Liver (tissue), 10 donors: ENCODE measurements at places on chromosomes 11 and 22. TPM values are rescaled to one million over a fixed set of nuclear protein-coding genes. Genes with fewer than 3 reads are reported as not detected.

GRCh38 chr11:64916040-64916774 is 802 bp downstream of the ATG2A start:
- DNase-seq, result peak; percentile 53
- peaks cover 22% of the 10 kb centered on the region for H3K4me1 ChIP-seq
- peak overlapping the region; percentile 96 for H3K4me3 ChIP-seq
- no peaks in the 10 kb centered on the region for H3K27me3 ChIP-seq
- peaks cover 29% of the 10 kb centered on the region for H3K36me3 ChIP-seq

- H3K27ac ChIP-seq, result no peak overlapping the region
- DNase-seq, result no peak
Observed at GRCh38 chr11:404551-405264, 10.1 kb downstream of the SIGIRR start.

SCGB1A1 gene
- not detected for total RNA-seq

OMP gene
- total RNA-seq, result 0.75 TPM

GRCh38 chr11:1472180-1473005 is 14.2 kb downstream of the MOB2 start:
- H3K36me3 ChIP-seq, result peaks cover 13% of the 10 kb centered on the region
- H3K27me3 ChIP-seq, result no peaks in the 10 kb centered on the region
- no peak for DNase-seq
- no peak overlapping the region for H3K27ac ChIP-seq
- no peaks in the 10 kb centered on the region for H3K4me1 ChIP-seq

GRCh38 chr11:116876656-116877055 is 39.2 kb upstream of the APOA1 start:
- no peak for DNase-seq
- no peak overlapping the region for H3K27ac ChIP-seq
- no peaks in the 10 kb centered on the region for H3K4me1 ChIP-seq
- H3K4me3 ChIP-seq, result no peak overlapping the region
- H3K36me3 ChIP-seq, result peaks cover 36% of the 10 kb centered on the region

- no peaks in the 10 kb centered on the region for H3K27me3 ChIP-seq
- no peak overlapping the region for H3K4me3 ChIP-seq
- no peaks in the 10 kb centered on the region for H3K36me3 ChIP-seq
- peak; percentile 59 for DNase-seq
- H3K27ac ChIP-seq, result no peak overlapping the region
- H3K4me1 ChIP-seq, result peaks cover 4% of the 10 kb centered on the region
Observed at GRCh38 chr22:49632199-49633009, 195.3 kb downstream of the BRD1 start.

- no peak overlapping the region for H3K27ac ChIP-seq
- H3K27me3 ChIP-seq, result no peaks in the 10 kb centered on the region
- H3K36me3 ChIP-seq, result no peaks in the 10 kb centered on the region
- H3K4me1 ChIP-seq, result no peaks in the 10 kb centered on the region
- no peak for DNase-seq
Observed at GRCh38 chr11:95991545-95991944, 67.6 kb upstream of the MTMR2 start.

DNA sequence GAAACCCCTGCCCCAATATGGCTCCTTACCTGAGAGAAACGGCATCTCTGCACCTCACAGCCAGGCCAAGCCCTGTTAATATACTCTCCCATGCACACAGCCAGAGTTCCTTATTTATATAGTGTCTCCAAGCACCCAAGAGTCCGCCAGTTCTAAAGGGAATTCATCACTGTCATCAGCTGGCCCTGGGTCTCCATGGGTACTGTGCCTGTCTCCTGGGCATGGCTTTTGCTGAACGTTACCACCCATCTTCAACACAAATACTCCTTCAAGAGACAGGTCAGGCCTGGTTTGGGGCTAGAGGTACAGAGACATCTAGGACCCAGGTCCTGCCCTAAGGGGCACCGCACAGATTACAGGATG is 1.6 kb upstream of the ATG16L2 start:
- DNase-seq, result no peak
- H3K27me3 ChIP-seq, result no peaks in the 10 kb centered on the region
- H3K4me1 ChIP-seq, result peaks cover 28% of the 10 kb centered on the region
- no peak overlapping the region for H3K4me3 ChIP-seq
- peaks cover under 1% of the 10 kb centered on the region for H3K36me3 ChIP-seq

C11orf86 gene
- not detected for total RNA-seq

DNA sequence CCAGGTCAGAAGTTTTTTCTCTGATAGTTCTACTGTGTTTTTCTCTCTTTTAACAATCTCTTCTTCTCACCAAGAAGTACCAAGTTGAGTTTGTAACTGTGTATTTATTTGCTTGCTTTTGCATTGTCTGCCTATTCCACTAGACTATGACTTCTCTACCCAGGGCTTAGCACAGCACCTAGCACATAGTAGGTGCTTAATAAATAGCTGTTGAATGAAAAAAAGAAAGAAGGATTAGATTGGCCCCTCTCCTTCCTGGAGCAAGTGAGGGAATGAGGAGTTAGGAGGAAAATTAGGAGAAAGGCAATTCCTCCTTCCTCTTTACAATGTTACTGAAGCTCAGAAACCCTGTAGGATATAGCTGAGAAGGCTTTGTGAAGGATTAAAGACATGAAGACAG is 83.3 kb downstream of the FBXO7 start:
- no peak for DNase-seq
- H3K4me1 ChIP-seq, result no peaks in the 10 kb centered on the region
- H3K27me3 ChIP-seq, result no peaks in the 10 kb centered on the region
- H3K27ac ChIP-seq, result no peak overlapping the region
- H3K36me3 ChIP-seq, result no peaks in the 10 kb centered on the region
- H3K4me3 ChIP-seq, result no peak overlapping the region

DNA sequence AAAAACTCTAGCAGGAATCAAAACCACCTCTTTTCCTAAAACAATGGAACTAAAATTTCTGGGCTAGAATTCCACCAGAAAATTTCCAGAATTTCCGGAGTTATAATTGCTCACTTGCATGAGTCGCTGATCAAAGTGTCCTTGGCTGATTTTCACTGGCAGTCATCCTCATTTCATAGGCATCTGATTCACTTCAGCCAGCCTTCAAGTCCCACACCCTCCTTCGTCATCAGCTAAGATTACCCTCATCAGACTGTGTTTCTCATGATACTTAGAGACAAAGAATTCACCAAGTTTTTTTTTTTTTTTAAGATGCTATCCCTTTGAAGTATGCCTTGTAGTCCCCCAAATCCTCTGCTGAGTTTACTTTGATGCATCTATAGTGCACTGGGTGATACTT is 71.5 kb upstream of the RAB38 start:
- H3K4me3 ChIP-seq, result no peak overlapping the region
- H3K27me3 ChIP-seq, result no peaks in the 10 kb centered on the region
- H3K4me1 ChIP-seq, result no peaks in the 10 kb centered on the region
- H3K36me3 ChIP-seq, result no peaks in the 10 kb centered on the region
- no peak overlapping the region for H3K27ac ChIP-seq
- no peak for DNase-seq

DNA sequence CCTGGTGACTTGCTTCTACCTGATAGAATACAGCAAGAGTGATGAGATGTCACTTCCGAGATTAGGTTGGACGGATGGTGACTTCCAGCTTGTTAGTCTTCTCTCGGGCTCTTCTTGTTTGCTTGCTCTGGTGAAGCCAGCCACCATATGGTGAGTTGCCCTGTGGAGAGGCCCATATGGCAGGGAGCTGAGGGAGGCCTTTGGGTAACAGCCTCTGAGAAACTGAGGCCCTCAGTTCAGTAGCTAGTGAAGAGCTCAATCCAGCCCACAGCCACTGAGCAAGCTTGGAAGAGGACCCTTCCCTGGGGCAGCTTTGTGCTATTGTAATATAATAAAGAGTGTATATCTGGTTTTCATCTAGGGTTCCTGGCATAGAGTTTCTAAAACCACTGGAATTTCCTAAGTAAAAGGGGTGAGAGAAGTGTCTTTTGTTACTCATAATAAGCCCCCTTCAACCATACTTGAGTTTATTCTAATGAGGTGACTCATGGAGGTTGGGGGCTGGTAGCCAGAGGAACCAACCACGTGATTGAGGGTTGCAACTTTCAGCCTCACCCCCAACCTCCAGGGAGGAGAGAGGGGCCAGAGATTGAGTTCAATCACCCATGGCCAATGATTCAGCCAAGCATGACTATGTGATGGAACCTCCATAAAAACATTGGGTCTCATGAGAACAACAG is 8.0 kb upstream of the TPCN2 start:
- no peak overlapping the region for H3K27ac ChIP-seq
- H3K4me1 ChIP-seq, result no peaks in the 10 kb centered on the region
- no peak overlapping the region for H3K4me3 ChIP-seq
- no peak for DNase-seq
- H3K27me3 ChIP-seq, result no peaks in the 10 kb centered on the region
- no peaks in the 10 kb centered on the region for H3K36me3 ChIP-seq

GRCh38 chr11:39036021-39036420 is 2423.4 kb downstream of the LRRC4C start:
- H3K27ac ChIP-seq, result no peak overlapping the region
- no peaks in the 10 kb centered on the region for H3K27me3 ChIP-seq
- no peaks in the 10 kb centered on the region for H3K36me3 ChIP-seq
- DNase-seq, result no peak
- H3K4me1 ChIP-seq, result no peaks in the 10 kb centered on the region

- no peaks in the 10 kb centered on the region for H3K27me3 ChIP-seq
- no peak overlapping the region for H3K4me3 ChIP-seq
- peaks cover 59% of the 10 kb centered on the region for H3K4me1 ChIP-seq
- no peak for DNase-seq
- peak overlapping the region; percentile 70 for H3K27ac ChIP-seq
- no peaks in the 10 kb centered on the region for H3K36me3 ChIP-seq
Observed at GRCh38 chr22:46107753-46108563, 42.4 kb upstream of the PPARA start.

DNA sequence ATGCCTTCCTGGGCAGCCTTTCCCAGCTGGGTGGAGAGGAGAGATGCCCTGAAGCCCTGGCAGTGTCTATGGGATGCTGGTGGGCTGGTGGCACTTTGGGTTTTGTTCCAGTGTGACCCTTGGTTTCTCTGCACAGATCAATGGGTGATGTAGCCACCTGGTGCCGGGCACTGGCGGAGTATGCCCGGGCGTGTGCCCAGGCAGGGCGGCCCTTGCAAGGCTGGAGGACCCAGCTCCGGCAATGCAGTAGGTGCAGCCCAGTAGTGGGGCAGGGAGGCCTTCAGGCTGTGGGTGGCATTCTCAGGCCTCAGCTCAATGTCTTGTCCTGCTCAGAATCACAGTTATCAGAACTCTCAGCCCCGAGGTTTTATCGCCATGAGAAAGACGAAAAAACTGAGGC is 11.9 kb downstream of the OTOG start:
- H3K4me1 ChIP-seq, result no peaks in the 10 kb centered on the region
- no peak overlapping the region for H3K27ac ChIP-seq
- no peaks in the 10 kb centered on the region for H3K27me3 ChIP-seq
- H3K36me3 ChIP-seq, result no peaks in the 10 kb centered on the region
- H3K4me3 ChIP-seq, result no peak overlapping the region

DNA sequence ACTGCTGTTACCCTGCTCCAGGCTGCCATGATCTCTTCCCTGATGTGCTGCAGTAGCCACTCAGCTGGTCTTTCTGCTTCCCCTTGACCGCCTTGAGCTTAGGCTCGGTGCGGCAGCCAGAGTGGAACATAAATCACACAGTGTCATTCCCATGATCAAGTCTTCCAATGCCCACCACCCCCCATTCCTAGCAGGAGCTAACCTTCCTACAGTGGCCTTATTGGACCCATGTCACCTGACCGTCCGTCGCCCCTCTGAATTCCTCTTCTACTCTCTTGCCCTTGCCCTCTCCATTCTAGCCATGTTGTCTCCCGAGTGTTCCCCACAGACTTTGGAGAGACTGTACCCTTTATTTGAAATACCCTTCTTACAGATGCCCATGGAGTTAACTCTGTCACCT is 43.4 kb downstream of the OTOG start:
- no peak overlapping the region for H3K27ac ChIP-seq
- no peaks in the 10 kb centered on the region for H3K36me3 ChIP-seq
- no peaks in the 10 kb centered on the region for H3K4me1 ChIP-seq
- no peaks in the 10 kb centered on the region for H3K27me3 ChIP-seq

DNA sequence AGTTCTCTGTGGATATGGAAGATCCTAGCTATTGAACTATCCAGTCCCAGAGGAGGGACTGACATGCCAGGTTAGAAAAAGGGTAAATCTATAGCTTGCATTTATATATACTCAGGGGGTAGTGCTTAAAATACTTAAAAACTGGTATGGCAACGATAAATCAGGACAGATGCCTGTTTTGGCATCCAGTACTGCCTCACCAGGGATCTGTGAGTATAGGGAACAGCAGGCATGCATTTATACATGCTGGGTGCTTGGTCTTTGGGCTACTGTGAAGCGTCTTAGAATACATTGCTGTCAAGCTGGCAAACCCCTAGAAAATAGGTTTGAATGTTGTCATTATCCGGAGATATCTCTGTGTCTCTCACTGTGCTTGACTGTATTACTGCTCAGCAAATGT is 94.2 kb upstream of the DRD2 start:
- no peak overlapping the region for H3K27ac ChIP-seq
- no peak for DNase-seq
- H3K27me3 ChIP-seq, result peaks cover 5% of the 10 kb centered on the region
- H3K4me1 ChIP-seq, result no peaks in the 10 kb centered on the region
- no peak overlapping the region for H3K4me3 ChIP-seq

DNA sequence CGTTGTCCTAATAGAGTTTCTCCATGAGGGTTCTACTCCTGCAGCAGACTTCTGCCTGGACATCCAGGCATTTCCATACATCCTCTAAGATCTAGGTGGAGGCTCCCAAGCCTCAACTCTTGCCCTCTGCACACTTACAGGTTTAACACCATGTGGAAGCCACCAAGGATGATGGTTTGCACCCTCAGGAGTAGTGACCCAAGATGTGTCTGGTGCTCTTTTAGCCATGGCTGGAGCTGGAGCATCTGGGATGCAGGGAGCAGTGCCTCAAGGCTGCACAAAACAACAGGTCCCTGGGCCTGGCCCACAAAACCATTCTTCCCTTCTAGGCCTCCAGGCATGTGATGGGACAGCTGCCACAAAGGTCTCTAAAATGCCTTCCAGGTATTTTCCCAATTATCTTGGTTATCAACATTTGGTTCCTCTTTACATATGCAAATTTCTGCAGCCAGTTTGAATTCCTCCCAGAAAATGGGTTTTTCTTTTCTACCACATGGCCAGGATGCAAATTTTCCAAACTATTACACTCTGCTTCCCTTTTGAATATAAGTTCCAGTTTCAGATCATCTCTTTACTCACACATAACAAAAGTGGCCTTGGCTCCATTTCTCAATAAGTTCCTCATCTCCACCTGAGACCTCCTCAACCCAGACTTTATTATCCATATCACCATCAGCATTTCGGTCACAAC is 69.5 kb upstream of the GNAZ start:
- no peaks in the 10 kb centered on the region for H3K27me3 ChIP-seq
- no peak overlapping the region for H3K4me3 ChIP-seq
- H3K27ac ChIP-seq, result no peak overlapping the region
- no peaks in the 10 kb centered on the region for H3K36me3 ChIP-seq
- H3K4me1 ChIP-seq, result no peaks in the 10 kb centered on the region

DNA sequence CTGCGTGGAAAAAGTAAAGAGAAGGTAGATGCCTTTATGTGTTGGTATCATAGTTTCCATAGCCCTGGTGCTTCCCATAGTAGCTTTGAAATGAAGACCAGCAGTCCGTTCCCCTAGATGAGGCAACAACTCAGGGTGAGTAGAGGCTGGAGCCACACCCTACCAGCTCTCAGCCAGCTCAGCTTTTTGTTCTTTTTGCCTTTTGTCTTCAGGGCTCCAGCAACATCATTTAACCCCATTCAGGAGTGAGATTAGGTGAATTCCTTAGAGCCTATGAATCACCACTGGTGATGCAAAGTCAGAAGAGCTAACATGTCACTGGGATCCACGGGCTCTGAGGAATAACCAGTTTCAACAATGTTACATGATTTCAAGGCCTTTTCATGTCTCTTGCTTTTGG is 14.0 kb upstream of the SESN3 start:
- no peak overlapping the region for H3K27ac ChIP-seq
- H3K4me1 ChIP-seq, result no peaks in the 10 kb centered on the region
- no peak overlapping the region for H3K4me3 ChIP-seq
- no peaks in the 10 kb centered on the region for H3K27me3 ChIP-seq
